Pancreas (tissue), 10 donors: ENCODE measurements at places on chromosomes 2 and 18. TPM values are rescaled to one million over a fixed set of nuclear protein-coding genes. Genes with fewer than 3 reads are reported as not detected.

- no peaks in the 10 kb centered on the region for H3K36me3 ChIP-seq
- no peak overlapping the region for H3K27ac ChIP-seq
- H3K27me3 ChIP-seq: no peaks in the 10 kb centered on the region
- H3K4me1 ChIP-seq: peaks cover 18% of the 10 kb centered on the region
- no peak for DNase-seq
Measured at GRCh38 chr2:128311216-128311754, 7.4 kb downstream of the HS6ST1 start.

GRCh38 chr2:41038408-41038807 lies 586.5 kb upstream of the SLC8A1 start:
- H3K27me3 ChIP-seq: no peaks in the 10 kb centered on the region
- H3K27ac ChIP-seq: no peak overlapping the region
- no peaks in the 10 kb centered on the region for H3K4me1 ChIP-seq
- DNase-seq: no peak

- no peaks in the 10 kb centered on the region for H3K4me1 ChIP-seq
- no peaks in the 10 kb centered on the region for H3K27me3 ChIP-seq
- H3K4me3 ChIP-seq: no peak overlapping the region
- no peaks in the 10 kb centered on the region for H3K36me3 ChIP-seq
- DNase-seq: no peak
Measured at GRCh38 chr18:9792565-9793245, 84.6 kb downstream of the RAB31 start.

DNA sequence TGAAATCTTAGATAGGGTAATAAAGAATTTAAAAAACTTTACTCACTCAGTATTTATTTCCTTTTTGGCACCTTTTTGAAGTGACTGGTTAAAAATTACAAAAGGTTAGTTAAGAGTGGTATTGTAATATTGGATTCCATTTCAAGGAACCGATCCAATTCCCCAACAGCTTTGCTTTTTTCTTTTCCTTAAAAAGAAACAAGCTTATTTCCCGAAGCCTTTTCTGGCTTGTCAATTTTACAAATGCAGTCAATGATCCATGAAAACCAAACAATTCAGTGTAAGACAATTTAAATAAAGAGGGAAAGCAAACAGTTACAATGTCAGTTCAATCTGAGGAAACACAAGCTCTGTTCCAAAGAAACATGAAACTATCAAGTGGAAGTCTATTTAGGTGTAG lies 200.2 kb downstream of the RIT2 start:
- no peak for DNase-seq
- no peaks in the 10 kb centered on the region for H3K27me3 ChIP-seq
- H3K27ac ChIP-seq: no peak overlapping the region
- no peaks in the 10 kb centered on the region for H3K4me1 ChIP-seq
- no peaks in the 10 kb centered on the region for H3K36me3 ChIP-seq

GRCh38 chr2:22991844-22992243 lies 393.1 kb upstream of the KLHL29 start:
- no peaks in the 10 kb centered on the region for H3K4me1 ChIP-seq
- no peak overlapping the region for H3K27ac ChIP-seq
- no peaks in the 10 kb centered on the region for H3K27me3 ChIP-seq
- no peak for DNase-seq

DNA sequence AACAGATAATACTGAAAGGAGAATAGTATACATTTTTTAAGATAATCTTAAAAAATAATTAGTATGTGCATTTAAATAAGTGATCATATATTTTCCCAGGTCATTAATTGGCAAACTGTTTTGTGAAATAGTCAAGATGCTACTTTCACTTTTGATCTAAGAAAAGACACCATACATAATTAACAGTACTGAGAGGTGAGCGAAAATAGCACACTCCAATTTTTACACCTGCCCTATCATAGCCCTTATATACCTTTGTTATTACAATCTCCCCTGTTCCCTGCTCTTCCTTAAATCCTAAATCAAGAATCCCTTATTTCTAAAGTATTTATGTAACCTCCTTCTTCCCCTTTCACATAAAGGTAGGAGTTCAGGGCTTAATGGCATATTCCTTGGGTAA lies 500.1 kb upstream of the LRATD1 start:
- no peak for DNase-seq
- H3K27me3 ChIP-seq: no peaks in the 10 kb centered on the region
- H3K4me3 ChIP-seq: no peak overlapping the region
- no peaks in the 10 kb centered on the region for H3K36me3 ChIP-seq
- H3K27ac ChIP-seq: no peak overlapping the region
- H3K4me1 ChIP-seq: no peaks in the 10 kb centered on the region

DNA sequence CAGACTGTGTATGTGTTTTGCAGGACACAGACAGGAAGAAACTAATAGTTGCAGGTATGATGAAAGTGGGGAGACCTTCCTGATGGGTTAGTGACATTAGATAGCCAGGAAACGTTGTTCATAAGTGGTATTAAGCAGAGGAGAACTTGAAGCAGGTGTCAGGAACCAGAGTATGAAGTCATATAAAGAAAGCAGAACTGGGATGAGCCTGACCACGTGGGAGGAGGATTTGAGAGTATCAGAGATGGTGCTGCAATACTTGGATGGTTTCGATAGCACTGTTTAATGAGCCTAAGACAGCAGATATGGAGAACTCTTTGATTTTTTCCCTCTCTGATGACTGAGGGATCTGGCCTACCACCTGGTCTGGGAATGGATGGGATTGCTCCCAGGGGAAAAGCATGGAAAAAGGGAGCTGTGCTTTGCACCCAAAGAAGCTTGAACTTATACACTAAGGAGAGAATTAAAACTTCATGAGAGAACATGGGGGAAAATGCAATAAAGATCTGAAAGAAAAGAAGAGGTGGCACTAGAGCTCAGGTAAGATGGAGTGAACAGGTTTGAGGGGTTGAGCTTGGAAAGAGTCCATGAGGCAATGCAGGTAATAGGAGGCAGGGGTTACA lies 226.0 kb upstream of the LRRTM1 start:
- H3K4me1 ChIP-seq: no peaks in the 10 kb centered on the region
- no peaks in the 10 kb centered on the region for H3K36me3 ChIP-seq
- H3K4me3 ChIP-seq: no peak overlapping the region
- no peak for DNase-seq
- H3K27me3 ChIP-seq: no peaks in the 10 kb centered on the region

DNA sequence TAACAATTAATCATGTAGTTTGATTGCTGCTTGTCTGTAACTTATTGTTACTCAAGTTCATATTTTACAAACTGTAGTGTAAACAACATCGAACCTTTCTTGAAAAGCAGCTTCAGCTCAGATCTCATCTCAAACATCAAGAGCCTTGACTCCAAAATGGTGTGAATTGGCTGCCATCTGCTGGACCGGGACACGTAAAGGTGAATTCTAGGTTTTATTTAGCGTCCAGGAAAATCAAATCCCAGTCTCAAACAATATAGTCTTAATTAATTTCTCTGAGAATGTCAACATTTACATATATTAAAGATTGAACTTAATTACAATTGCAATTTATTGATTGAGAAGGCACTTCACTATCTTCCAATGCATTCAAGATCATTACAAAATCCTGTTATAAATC lies 453.0 kb downstream of the GALR1 start:
- DNase-seq: no peak
- no peaks in the 10 kb centered on the region for H3K27me3 ChIP-seq
- H3K36me3 ChIP-seq: no peaks in the 10 kb centered on the region
- H3K27ac ChIP-seq: no peak overlapping the region
- H3K4me3 ChIP-seq: no peak overlapping the region

DNA sequence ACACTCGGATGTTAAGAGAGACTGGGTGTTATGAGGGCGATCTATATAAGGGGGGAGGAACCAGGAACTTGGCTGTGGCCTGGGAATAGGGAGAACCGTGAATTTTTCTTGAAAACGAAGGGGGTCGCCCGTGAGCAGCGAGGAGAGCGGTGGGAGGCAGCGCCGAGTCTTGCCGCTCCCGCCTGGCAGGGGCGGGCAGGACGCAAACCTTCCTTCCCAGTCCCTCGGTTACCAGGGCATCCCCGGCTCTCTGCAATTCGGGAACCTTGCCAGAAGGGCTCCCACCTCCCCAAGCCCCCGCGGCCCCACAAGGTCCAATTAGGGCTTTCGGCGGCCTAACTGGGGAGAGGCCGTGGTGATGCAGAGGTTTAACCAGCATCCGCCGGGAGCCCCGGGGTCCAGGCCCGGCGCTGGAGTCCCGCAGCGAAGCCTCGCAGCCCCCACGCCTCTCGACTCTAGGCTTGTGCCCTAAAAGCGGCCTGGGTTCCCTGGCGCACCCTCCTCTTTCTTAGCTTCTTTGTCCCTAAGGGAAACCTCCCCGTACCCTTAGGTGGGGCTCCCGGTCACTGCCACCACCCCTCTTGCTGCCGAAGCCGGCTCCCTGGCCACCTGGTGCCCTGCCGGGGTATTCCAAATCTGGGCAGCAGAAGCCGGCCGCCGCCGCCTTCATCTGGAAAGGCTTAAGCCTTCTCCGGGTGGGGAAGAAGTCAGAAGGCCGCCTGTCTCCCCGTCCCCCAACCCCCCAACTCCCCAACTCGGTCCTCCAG lies 680 bp upstream of the FHOD3 start:
- no peaks in the 10 kb centered on the region for H3K4me1 ChIP-seq
- peak overlapping the region; percentile 26 for H3K4me3 ChIP-seq
- DNase-seq: peak; percentile 45
- no peaks in the 10 kb centered on the region for H3K27me3 ChIP-seq
- no peaks in the 10 kb centered on the region for H3K36me3 ChIP-seq

DNA sequence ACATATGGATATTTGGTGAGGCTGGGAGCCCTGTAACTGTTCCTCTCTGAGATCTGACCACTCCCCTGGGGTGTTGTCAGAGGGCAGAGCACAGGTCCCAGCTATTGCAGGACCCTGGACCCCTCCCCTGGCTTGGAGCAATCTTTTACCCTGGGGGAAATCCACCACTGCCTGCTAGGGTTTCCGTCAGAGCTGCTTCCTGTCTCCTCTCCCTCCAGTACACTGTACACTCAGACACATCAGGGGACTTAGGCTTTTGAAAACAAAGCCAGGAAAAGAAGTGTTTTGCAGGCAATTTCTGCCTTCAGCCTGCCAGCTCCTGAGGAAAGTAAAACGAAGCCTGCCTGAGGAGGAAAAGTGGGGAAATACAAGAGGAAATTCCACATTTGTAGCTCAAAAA lies 13.2 kb upstream of the CEP68 start:
- H3K27me3 ChIP-seq: no peaks in the 10 kb centered on the region
- no peaks in the 10 kb centered on the region for H3K4me1 ChIP-seq
- H3K27ac ChIP-seq: no peak overlapping the region
- no peak for DNase-seq

- DNase-seq: no peak
- H3K4me3 ChIP-seq: no peak overlapping the region
- no peaks in the 10 kb centered on the region for H3K36me3 ChIP-seq
- no peaks in the 10 kb centered on the region for H3K27me3 ChIP-seq
- H3K4me1 ChIP-seq: peaks cover under 1% of the 10 kb centered on the region
- H3K27ac ChIP-seq: no peak overlapping the region
Measured at GRCh38 chr18:3675994-3676393, 226.0 kb downstream of the TGIF1 start.

DNA sequence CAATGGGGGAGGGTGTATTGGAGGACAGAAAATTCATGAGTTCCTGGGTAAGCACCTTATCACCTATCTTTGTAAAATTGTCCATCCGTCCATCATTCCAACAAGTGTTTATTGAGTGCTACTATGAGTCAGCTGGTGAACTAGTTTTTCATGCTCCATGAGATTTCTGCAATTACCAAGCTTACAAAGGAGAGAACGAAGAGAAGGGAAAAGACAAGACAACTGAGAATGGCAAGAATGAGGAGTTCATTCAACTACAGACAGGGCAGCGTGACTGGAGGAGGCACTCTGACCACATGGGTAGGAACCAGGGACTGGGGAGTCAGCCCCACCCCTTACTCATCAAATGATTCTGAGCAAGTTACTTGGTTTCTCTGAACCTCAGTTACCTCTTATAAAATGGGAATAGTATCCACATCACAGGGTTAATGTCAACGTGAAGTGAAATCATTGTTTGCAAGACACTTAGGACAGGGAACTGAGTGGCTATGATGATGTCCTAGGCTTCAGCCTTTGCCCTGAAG lies 18.6 kb upstream of the TXNDC2 start:
- no peak for DNase-seq
- no peak overlapping the region for H3K4me3 ChIP-seq
- H3K27me3 ChIP-seq: no peaks in the 10 kb centered on the region
- peaks cover 12% of the 10 kb centered on the region for H3K4me1 ChIP-seq
- H3K27ac ChIP-seq: no peak overlapping the region

DNA sequence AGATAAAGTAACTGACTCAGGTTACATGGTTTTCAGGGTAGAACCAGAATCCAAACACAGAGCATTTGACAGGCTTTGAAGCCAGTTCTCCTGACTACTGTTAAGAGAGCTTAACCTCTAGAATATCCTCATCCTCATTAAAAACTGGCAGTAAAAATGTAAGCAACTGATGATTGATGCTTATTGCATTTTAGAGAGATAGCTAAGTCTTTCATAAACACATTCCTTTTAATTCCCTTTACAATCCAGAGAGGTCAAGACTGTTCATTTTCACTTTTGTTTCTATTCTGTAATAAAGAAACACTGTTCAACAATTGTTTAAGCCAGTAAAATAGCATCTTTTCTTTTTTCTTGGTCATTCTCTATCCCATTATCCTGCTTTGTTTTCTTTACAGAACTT lies 53.9 kb upstream of the RAB27B start:
- no peaks in the 10 kb centered on the region for H3K36me3 ChIP-seq
- no peak for DNase-seq
- H3K27ac ChIP-seq: peak overlapping the region; percentile 65
- H3K4me1 ChIP-seq: peaks cover 27% of the 10 kb centered on the region
- no peak overlapping the region for H3K4me3 ChIP-seq
- H3K27me3 ChIP-seq: no peaks in the 10 kb centered on the region

DNA sequence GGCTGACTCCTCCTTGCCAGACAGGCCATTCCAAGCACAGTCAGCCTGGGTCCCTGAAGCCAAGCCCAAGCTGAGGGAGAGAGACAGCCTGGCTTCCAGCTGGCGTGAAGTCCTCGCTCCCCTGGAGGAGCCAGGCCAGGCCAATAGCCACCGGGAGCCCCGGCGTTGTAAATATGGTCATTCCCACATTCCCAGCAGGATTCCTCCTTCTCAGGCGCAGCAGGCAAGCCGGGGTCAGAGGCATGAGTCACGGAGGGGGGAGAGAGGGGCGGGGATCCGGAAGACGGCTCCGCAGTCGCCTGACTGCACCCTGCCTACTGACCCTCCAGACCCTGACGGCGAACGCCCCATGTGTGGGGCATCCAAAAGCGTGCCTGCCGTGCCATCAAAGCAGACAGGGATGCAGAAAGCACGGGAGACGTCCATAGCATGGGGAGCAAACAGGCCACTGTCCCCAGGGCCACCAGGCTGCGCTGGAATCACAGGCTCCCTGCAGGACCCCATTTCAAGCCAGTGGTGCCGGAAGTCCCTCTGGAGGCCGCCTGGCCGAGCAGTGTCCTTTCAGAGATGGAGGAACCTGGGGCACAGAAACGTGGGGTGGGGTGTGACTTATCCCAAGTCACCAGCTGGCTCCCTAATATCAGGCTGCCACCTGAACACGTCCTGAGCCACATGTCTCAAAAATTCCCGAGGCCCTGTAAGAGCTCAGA lies 48.2 kb downstream of the TWIST2 start:
- no peak overlapping the region for H3K27ac ChIP-seq
- no peaks in the 10 kb centered on the region for H3K4me1 ChIP-seq
- H3K4me3 ChIP-seq: no peak overlapping the region
- no peaks in the 10 kb centered on the region for H3K27me3 ChIP-seq
- no peaks in the 10 kb centered on the region for H3K36me3 ChIP-seq

LIMS3 gene
- 3.1 TPM for total RNA-seq

TDRD15 gene
- not detected for total RNA-seq

RNPEPL1 gene
- total RNA-seq: 48.5 TPM

SLC23A3 gene
- 0.16 TPM for total RNA-seq

RAX gene
- not detected for total RNA-seq

ANKRD53 gene
- total RNA-seq: 6.1 TPM

IL18R1 gene
- 1.2 TPM for total RNA-seq

CCDC74A gene
- 1.6 TPM for total RNA-seq

SLC5A7 gene
- total RNA-seq: not detected

C2orf76 gene
- 6.1 TPM for total RNA-seq
